ENCODE measurements at places on chromosomes 3 and 15.

DNA sequence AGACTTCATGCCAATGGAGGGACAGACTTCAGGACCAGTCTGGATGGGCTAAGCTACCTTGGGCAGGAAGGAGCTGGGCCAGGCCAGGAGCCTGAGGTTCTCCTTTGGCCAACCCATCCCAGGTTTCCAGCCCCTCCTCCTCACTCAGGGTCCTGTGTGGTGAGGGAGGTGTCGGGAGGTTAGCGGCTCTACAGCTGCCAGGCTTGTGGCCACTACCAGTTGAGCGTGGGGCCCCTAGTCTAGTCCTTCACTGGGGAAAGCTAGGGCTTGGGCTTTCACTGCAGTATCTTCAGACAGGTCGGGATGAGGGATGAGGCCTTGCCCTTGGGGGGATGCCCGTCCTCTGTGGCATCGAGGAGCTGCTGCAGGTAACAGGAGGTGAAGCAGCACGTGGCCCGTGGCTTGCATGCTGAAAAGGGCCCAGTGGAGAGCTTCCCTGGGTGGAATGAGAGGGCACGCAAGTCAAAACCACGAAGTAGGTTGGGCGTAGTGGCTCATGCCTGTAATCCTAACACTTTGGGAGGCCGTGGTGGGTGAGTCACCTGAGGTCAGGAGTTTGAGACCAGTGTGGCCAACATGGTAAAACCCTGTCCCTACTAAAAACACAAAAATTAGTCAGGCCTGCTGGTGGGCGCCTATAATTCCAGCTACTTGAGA, 8.5 kb upstream of the FANCD2 start:
- DNase-seq, result no peak

DNA sequence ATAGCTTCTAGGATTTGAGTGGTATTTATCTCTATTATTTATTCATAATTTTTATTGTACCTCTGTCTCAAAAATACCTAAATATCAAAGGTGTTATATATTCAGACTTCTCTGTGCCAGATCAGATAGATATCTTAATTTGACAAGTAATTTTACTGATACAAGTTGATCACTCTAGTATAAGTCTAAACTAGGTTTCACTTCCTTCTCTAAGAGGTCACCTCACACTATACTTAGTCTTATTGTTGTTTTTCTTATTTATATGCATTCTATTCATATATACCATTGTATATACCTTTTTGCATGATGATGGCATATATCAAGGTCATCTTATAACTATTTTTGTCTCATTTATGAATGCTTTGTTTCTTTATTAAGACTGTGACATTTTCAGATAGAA, 26.4 kb upstream of the HGD start:
- no peak for DNase-seq

DNA sequence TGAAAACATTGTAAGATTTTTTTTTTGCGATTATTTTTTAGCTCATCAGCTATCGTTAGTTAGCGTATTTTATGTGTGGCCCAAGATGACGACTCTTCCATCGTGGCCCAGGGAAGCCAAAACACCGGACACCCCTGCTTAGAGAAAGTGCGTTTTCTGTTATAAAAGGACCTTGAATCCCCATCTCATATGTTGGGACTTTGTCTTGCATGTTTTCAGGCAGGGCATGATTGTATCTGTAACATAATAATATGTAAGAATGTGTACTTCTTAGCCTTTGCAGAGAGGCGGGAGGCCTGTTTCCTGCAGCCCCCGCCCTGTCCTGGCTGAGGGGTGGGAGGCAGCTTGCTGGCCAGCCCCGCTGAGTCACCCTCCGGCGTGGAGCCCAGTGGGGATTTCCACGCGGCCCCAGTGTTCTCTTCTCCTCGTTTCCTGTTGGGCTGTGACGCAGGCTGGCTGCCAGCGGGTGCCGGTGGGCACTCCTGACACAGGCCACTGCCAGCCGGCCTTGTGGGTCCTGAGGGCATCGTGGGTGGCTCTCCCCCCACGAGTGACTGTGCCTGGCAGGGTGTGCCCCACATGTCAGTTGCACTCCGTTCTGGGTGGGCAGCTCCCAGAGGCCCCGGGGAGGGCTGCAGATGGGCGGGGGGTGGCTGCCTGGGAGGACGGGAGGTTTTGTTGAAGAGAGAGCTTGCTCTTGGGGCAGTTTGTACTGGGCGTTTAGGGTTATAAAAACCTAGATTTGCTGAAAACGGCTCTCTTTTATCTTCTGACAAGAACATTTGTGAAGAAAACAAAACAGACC, 55.6 kb downstream of the SMAD3 start:
- no peak for DNase-seq

GRCh38 chr3:158810823-158811724, 9.2 kb downstream of the MFSD1 start:
- DNase-seq, result no peak

DNA sequence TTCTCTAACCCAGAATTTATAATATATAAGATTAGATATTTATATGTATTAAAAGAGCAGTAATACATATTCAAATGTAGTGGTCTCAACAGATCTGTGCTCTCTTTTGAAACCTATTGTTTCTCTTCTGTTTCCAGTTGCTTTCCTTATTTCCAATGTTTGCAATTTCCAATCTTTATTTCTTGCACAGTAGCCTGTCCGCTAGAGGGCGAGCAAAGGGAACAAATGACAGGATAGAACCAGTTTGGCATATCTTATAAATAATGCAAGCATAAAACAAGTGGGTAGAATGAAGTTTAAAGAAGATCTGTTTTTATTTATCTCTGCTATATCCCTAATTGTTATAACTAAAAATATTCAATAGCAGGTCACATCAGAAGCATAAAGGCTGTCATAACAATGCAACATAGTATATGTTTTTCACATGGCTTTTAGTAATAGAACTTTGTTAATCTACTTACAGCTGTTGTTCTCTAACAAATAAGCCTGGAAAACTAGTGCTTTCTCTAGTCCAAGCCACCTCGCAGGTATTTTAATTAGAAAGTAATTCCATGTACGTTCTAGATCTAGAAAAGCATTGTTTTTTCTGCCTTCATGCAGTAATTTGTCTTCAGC, 15.1 kb upstream of the TCAIM start:
- DNase-seq, result peak; percentile 2

DNA sequence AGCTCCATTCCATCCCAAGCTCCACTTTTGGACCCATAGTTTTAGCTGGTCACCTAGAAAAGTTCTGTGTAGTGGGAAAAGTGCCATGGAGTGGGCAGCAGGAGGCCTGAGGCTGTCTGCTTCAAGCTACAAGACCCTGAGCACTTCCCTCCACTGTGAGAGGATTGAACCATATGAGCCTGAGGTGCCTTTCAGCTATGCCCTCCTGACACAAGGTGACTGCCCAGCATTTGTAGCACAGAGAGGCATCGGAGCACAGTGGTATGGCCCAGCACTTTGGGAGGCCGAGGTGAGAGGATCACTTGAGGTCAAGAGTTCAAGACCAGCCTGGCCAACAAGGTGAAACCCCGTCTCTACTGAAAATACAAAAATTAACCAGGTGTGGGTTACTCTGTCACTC, 3.9 kb upstream of the KBTBD13 start:
- DNase-seq, result no peak

DNA sequence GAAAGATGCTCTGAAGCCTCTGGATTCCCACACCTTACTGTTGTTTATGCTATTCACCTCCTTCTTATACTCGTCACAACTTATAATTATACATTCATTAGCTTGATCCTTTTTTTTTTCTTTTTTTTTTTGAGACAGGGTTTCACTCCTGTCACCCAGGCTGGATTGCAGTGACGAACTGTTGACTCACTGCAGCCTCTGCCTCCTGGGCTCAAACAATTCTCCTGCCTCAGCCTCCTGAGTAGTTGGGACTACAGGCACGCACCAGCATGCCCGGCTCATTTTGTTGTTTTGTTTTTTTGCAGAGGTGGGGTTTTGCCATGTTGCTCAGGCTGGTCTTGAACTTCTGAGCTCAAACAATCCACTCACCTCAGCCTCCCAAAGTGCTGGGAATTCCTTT, 143.6 kb downstream of the PLCL2 start:
- no peak for DNase-seq

DNA sequence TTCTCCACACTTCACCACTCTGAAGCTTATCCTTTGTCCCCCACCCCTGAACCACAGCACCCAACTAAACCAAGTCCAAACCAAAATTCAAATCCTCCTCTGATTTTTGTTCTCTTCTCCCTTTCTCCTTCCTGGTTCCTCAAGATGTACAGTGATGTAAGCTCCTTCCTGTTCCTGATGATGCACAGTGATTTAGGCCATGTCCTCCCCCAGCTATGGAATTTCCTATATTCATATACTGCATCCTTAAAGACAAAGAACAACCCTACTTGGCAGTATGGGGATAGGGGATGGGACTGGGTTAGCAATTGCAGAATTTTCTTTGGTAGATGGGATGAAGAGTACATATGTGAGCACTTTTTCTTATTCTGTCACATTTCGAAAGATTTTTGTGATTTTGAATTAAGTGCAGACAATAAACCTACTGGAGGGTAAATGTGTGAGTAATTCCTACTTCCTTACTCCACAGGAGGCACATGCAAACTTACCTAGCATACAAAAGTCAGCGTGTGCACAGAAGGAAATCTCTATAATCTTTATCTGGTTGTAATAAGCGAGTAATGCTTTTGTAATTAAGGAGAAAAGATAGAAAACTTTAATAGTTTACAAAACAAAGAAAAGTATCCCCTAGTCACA, 125.0 kb downstream of the ANO10 start:
- DNase-seq, result no peak
